NCI-H2171 treated with DMSO at 0.1 percent for 48 hours (cell line): ENCODE measurements at places on chromosomes 2 and 18.

DNA sequence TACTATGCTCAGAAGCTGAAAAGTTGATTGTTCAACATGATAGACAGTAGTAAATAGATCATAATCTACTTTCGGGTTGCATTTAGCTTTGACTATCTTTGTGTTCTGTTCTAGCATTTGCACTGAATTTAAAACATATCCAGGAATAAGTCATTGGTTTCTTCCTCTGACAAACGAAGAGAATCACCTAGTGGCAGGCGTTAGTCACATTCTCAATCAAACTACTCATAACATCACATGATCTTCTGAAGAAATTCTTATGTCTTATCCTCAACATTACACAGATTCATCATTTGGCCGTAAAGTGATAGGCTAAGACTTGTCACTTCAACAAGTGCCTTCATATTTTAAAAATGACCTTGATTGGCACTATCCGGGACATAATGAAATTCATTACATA lies 63.6 kb upstream of the TTC21B start:
- DNase-seq: no peak

DNA sequence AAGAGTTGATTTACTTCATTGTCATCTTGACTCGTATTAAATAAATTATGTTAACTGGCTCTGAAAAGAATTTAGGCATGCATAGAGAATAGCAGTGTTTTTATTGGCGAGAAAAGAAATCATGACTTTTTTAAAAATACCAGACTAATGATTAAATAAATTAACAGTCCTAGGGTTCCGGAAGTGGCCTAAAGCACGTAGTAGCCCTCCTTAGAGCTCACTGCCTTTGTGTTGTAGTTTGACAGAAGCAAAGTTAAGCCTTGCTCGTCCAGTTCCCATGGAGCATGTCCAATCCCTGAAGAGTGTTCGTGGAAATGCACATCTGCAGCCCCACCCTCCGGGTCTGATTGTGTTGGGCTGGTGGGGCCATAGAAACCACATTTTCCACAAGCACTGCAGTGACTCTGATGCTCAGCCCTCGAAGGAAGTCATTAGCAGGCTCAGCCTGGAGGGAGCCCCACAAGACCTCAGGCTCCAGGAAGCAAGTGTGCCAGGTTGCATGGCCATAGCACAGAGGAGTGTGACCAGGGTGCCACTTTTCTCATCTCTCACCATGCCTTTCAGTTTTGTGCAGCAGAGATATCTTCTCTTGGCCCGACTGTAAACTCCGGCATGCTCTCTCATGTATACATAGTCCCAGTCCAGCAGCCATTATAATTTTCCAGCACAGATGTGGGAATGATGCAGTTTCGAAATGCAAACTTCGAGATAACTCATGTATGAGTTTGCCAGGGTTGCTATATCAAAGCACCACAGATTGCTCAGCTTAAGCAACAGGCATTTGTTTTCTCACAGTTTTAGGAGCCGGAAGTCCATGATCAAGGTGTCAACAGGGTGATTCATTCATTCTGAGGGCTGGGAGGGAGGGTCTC lies 188.6 kb upstream of the SH3BP4 start:
- no peak for DNase-seq

DNA sequence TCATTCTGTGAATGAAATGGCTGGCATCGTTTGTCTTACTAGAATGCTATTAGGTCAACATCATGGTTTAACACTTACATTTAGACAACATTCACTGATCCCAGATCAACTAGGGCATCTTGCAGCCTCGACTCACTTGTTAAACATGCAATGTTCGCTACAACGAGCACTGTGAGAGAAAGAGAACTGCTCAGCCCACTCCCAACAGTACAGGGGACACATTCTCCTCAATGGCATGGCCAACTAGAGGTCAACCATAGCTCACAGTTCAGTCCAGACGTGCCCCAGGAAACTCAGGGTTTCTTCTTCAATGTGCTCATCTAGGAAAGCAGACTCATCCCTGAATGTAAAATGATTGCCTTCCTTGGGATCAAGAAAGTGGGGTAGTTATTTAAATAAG lies 5.9 kb downstream of the WIPF1 start:
- no peak for DNase-seq

DNA sequence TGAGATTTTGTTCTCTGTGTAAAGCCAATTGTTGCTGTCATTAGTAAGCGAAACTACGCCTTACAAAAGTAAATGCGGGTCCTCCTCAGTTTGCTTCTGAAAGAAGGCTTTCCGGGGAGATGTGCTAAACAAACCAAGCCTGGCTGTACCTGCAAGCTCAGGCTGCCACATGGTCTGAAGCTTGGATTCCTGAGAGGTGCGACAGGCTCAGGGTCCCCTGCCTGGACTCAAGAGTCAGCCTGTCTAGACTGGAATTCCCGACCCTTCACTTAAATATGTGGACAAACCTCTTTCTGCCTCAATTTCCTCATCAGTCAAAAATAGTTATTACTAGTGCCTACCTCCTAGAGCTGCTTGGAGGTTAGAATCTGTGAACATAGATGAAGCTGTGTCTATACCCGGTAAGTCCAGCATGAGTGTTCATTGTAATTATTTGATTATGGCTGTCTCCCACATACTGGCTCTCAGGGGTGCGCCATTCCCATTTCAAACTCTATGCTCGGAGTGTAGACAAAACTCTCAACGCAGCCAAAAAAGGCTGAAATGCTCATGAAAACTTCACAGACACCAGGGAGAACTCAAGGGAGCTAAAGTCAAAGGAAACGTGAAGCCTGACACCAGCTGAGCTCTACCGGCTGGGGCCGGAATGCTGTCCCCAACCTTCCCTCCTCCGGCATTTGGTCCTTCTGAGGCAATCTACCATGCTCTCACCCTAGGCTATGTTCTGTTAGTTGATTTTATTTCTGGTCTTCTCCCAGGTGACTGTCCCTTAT lies 31.4 kb downstream of the SOWAHC start:
- no peak for DNase-seq

- no peak for DNase-seq
Measured at GRCh38 chr2:190746971-190747761, 98.3 kb downstream of the NAB1 start.
